ENCODE measurements at places on chromosomes 4 and X.

- DNase-seq = no peak
These were observed 37.0 kb downstream of the NAT8L start for GRCh38 chr4:2096073-2096609.

GRCh38 chrX:17826609-17827496 is 34.2 kb downstream of the RAI2 start:
- DNase-seq = no peak

DNA sequence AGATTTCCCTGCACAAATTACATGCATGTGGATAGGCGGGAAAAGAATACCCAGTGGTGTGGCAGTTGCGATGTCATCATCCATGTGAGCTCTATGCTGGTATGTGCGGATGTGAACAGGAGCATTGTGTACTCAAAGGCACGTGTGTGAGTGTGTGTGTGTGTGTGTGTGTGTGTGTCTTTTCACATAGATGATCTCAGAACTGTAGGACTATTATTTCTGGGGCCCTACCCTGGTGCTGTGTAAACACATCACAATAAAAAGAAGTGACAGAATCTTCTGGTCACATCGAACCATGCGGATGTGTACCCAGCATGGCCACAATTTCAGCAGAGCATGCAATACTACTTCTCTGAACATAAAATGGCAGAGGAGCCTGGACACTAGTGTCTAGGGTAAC is 624.8 kb downstream of the MID1IP1 start:
- no peak for DNase-seq

- DNase-seq = no peak
These were observed 194.8 kb upstream of the RASGEF1B start for GRCh38 chr4:81666491-81666890.

DNA sequence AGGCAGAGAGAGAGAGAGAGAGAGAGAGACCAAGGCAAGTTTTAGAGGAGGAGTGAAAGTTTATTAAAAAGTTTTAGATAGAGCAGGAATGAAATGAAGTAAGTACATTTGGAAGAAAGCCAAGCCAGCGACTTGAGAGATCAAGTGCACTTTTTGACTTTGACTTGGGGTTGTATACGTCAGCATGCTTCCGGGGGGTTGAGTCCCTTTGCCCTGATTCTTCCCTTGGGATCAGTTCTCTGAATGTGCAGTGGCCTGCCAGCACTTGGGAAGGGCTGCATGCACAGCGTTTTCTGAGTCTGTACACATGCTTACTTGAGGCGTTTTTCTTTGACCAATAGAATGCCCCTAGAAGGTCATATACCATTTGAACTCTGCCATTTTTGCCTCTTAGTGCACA is 400.5 kb downstream of the PDGFC start:
- DNase-seq = no peak

GRCh38 chrX:109958266-109958665 is 44.6 kb upstream of the TMEM164 start:
- DNase-seq = no peak

GRCh38 chrX:45329217-45329616 is 128.5 kb upstream of the DIPK2B start:
- no peak for DNase-seq

GRCh38 chr4:104531390-104531789 is 36.7 kb upstream of the CXXC4 start:
- no peak for DNase-seq

DNA sequence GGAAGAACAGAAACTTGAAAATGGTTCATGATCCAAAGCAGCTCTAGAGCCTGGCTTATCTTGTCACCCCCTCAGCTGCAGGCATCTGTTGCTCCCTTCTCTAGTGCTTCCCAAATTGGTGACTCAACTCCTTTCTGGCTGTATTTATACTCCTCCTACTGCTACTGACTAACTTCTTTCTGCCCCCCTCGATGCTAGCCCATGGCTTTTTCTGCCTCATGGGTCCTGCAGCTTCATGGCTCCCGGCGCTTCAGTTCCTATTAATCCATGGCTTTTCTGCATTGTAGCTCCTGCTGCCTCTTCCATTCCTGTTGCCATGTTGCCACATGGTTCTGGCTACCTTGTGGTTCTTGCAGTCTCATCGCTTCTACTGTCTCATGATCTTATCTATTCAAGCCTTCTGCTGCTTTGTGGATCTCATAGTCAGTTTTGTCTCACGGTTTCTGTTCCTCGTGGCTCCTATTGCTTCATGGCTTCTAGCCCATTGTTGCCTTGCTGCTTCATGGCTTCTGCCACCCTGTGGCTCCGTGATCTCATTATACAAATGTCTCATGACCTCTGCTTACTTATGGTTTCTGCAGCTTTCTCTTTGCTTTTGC is 48.1 kb downstream of the SMC1A start:
- DNase-seq = no peak

DNA sequence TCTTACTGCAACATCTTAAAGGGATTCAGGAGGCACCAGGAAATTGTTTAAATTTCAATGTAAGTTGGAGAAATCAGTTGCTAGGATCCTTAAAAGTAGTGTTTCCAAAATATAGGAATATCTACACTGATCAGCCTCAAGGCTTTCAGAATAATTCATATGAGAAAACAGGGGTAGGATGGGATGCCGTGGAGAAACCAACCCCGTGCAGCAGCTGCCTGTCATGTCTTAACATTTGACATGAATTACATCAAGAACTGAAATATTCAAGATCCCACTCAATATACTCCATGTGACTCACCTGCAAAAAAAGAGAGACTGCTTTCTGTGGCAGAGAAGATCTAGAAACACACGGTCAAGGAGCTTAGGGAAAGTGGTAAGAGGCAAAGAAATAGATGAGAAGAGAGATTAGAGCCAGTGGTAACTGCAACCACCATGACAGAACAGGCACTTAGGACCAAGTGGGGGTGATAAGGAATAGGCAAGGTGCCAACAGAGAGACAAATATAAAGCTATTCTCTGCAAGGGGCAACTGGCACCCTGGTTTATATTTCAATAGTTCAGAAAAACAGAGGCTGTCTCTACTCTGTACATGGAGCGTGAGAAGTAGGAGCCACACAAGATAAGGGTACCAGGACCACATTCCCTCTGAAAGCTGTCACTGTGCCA is 64.0 kb downstream of the SLC39A8 start:
- no peak for DNase-seq

DNA sequence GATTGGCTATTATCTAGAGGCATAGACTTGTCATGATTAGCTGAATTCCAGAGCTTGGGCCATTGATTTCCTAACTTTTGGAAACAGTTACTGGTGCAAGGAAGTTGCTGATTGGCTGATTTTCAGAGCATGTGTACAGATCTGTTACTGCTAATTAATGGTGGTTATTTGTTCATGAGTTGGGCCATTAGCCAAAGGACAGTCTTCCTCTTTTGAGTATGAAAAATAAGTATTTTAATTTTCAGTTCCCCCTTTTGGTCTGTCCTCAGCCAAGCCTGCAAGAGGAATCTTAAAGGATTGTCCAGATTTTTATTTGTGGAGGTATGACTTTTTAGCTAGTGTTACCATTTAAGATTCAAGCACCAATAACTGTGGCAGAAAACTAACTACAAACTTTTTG is 7.0 kb upstream of the DSPP start:
- DNase-seq = no peak

DNA sequence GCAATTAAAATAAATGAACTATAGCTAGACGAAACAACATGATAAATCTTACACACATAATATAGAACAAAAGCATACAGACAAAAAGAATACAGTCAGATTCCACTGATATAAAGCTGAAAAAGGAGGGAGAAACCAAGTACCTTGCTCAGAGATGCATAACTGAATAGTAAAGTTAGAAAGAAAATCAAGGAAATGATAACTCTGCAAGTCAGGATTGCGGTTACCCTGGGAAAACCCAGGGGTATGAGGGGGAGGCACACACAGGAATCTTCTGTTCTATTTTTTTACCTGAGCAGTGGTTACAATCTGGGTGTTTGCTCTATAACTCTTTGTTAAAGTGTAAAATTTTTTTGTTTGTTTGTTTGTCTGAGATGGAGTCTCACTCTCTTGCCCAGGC is 209.1 kb downstream of the CBR4 start:
- DNase-seq = no peak

DNA sequence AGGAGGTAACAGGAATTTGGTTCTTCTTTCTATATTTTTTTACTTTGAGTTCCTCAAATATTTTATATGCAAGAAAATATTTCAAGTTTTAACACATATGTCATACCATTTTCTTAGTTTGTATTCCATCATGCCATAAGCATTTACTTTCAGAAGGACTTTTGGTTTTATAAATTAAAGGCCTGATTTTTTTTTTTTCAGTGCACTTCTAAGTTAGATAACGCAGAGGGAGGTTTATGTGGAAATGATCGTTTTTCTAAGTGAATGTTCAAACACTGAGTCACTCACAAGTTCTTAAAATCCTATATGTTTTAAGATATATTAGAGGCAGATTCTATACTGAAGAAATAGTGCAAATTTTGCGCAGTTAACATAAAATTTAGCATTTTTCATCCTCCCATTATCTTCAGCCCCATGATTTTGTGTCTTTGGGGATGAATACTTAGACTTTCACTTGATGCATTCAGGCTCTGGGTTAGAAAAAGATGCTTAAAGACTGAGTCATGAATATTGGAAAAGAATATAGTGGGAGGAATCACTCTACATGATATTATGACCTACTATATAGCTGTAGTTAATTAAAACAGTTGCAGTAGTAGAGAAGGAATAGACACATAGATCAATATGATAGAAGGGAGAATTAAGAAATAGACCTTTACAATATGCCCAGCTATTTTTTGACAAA is 54.9 kb downstream of the COL4A5 start:
- DNase-seq = no peak

DNA sequence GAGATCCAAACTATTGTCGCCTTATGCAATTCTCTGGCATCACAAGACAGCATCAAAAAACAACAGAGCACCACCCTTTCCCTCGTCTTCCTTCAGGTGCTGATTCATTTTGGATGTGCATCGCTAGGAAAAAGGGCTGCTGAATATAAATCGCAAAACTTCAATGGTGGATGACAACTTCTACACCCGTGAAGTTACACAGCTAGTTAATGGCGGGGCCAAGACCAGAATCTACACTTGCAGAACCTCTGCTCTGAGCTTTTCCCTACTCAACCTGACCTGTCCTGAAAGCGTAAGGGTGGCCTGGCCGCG is 674 bp downstream of the GNPDA2 start:
- DNase-seq = no peak

GRCh38 chr4:106679063-106679462 is 310.5 kb upstream of the GIMD1 start:
- DNase-seq = no peak

- DNase-seq = no peak
These were observed 114.7 kb downstream of the ENPP6 start for GRCh38 chr4:184102927-184103326.

DNA sequence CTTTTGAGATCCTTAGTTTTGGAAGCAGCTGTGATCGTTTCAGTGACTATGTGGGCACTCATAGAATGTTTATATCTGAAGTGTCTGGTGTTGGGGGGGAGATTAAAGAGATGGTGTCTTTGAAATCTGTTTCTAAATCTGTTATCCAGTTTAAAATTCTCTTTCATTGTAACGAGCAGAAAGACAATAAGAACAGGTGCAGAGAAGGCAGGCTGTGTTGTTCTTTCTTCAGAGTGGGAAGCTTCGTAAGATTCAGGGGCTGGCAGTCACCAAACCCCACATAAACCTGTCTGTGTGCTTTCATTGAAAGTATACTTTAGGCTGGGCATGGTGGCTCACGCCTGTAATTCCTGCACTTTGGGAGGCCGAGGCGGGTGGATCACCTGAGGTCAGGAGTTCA is 16.3 kb upstream of the DHRSX start:
- no peak for DNase-seq

GRCh38 chr4:39928538-39928937 is 49.2 kb downstream of the PDS5A start:
- no peak for DNase-seq

DNA sequence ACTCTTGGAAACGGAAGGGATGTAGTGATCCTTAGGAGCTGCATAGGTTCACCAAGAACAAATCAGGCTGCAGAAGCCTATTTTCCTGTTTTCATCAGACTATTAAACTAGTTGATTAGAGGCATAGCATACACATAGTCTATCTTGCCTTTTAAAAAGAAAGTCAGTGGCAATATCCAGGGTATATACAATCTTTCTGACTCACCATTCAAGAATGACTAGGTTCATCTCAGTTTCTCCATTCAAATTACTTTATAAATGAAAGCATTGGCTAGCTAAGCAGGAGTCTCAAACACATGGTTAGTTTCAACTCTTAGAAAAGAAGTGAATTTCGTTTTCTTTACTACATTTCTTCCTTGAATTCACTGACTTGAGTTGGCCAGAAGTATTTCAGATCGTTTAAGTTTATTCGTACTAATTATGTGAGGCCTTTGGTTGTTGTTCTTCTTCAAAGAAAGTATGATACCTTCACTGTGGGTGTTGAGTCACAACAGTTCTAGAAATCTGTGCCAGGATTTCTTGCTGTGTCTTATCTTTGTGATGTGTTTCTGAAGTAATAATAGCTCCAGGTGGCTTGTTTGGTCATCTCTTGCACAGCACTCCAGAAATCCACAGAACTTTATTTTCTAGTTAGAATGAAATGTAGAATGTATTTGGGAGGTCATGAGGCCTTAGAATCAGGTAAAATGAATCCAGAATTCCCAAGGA is 88.2 kb downstream of the AWAT2 start:
- no peak for DNase-seq

DNA sequence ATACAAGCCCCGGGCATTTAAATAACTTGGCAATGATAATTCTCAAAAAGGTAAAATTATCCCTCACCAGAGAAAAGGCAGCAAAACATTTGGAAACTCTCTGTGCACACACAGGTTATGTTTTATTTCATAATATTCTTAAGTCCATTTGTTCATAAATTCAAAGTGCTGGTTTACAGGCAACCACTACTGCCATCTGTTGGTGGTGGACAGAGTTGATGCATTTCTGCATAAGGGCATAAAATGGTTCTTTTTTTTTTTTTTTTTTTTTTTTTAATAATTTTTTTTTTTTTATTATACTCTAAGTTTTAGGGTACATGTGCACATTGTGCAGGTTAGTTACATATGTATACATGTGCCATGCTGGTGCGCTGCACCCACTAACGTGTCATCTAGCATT is 31.5 kb upstream of the IL21 start:
- no peak for DNase-seq

- no peak for DNase-seq
These were observed 239.7 kb upstream of the FAM241A start for GRCh38 chr4:111905511-111905910.

GRCh38 chr4:140736669-140737343 is 19.4 kb downstream of the TBC1D9 start:
- no peak for DNase-seq

DNA sequence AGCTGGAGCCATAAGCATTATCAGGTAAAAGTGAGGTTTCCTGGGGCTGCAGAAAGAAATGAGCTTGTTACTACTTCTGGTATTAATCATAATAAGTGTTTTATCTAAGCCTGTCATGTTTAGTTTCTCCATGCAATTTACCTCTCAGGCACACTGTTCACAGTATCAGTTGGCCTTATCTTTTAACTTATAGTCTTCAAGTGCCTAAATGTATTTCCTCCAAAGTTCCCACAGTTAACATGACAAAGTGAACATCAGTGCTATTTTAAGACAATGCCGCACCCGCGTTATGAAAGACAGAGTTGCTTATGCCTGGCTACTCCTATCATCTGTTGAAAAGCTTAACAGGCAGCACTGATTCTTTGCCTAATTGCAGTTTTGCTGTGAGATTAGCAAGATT is 408.7 kb upstream of the FAM241A start:
- DNase-seq = no peak

Measured in stimulated activated CD4-positive, alpha-beta T cell treated with anti-CD3 and anti-CD28 coated beads, TNF-alpha, amount 100 ng/mL, for 1 hour (primary cell).